ENCODE measurements at places on chromosomes 4 and X.

DNA sequence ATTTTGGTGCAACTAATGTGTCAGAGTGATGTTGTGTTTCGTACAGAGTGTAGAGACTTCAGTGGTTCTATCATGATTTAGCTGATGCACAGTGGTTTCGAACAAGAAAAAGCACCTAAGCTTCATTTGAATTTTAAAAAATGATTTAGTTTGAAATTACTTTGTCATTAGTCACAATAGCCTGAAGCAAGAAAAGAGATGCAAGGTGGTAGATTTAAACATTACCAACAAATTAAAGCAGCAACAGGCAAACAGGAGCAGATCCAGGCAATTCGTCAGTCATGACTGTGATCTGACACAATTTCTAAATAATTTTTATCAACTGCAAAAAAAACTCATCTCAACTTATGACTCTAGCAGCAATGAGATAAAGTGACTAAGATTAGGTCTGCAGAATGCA, 24.6 kb upstream of the COX7B2 start:
- DNase-seq = no peak

DNA sequence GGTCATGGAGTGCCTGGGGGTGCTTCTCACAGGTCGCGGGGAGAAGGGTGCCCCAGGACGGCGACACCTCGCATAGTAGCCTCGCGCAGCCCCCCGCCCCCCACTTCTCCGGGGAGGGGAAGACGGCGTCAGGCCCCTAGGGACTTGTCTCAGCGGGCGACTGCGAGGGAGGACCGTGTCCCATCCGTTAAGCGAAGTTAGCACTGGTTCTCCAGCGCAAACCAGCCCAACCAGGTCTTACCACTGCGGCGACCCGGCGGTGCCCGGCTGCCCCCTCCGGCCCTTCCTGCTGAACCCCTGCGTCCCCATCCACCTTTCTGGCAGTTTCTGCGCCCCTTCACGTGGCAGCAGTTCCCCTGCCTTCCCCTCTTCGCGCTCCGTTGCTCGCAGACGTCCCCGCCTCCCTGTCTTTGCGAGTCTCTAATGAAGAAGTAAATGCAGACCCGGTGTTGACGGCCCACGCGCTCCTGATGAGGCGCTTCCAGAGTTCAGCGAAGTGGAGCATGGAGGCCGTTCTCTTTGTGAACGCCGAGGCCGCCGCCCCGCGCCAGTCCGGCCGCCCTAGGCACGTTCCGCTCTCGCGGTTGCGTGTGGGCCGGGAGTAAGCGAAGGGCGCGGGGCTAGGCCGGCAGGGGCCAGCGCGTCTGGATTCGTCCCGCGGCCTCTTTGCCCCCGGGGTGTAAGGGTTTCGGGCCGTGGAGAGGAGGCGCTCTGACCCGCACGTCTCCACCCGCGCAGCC, 3.0 kb downstream of the SLIT2 start:
- DNase-seq = no peak

DNA sequence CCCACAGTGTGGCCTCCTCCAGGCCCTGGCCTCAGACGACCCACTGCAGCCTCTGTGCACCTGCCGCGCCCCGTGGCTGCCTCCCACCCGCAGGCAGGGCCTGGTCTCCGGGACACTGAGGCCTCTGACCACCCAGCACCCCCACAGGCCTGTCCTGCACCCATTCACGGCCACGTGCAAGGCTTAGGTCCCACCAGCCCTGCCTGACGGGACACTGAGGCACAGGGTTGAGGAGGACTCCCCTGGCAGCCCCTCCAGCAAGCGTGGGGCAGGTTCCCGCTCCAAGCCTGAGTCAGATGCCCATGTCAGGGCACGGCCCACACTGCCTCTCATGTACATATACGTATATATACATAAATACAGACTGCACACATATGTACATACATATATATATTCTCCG, 23.5 kb downstream of the NELFA start:
- no peak for DNase-seq

DNA sequence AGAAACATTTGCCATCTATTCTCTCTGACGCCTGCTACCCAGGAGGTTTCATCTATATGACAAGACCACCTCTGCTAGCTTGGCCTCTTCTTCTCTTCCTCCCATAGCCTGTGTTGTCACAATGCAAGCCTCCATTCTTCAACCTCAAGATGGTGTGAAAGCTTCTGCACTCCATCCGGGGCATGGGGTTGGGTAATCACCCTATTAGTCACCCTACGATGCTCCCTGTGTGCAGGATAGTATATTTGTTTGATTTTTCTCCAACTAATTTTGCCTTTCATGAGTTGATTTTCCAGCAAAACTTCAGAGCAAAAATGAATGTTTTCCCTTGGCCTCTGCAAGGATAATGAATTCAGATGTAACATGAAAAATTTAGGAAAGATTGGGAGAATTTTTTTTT, 128.0 kb upstream of the STS start:
- no peak for DNase-seq

GRCh38 chr4:135114079-135114478, 912.5 kb upstream of the PABPC4L start:
- no peak for DNase-seq

GRCh38 chrX:67779099-67779498, 235.3 kb downstream of the AR start:
- no peak for DNase-seq

DNA sequence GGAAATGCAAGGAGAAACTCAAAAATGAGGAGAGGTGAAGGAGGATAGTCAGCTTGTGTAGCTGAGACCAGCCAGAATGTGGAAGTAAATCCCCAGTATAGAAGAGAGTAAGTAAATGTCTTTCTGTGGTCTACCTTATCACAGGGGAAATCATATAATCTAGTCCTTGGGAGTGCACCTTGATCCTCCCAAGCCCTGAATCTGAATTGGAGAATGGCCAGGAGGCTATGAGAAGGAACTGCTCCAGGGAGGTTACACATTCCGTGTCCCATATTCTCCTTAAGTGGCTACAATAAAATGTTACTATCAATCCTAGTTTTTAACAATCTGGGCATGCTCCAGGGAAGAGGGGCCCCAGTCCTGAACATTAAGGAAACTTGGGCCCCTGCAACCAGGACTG, 10.8 kb downstream of the AGTR2 start:
- no peak for DNase-seq

DNA sequence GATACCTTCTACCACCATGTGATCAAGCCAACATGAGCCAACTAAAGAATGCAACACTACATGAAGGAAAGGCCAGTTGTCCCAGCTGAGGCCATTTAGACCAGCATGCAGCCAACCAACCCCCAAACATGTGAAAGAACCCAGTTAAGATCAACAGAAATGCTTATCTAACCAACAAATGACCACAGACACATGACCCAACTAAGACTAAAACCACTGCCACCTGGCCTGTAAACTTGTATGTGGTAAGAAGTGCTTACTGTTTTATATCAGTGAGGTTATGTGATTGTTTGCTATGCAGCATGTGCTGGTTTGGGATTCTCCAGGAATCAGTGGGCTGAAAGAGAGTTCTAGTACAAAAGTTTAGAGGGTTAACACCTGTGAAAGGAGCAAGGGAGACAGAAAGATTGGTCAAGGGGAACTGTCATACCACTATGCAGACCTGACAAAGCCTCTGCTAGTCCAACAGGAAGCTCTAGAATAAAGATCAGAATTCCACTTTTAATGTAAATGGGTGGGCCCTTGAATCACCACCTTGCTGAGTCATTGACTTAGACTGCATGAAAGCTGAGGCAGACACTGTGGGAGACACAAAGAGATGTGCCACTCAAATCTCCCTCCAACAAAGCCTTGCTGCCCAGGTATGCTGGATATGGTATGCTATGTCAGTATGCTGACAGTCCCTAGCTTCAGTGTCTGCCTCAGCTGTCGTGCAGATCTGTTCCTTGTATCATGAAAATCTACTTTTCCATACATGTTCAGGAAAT, 6.1 kb upstream of the SH3D19 start:
- DNase-seq = no peak

- no peak for DNase-seq
These were observed 241.3 kb downstream of the CFAP299 start for GRCh38 chr4:80576796-80577195.

DNA sequence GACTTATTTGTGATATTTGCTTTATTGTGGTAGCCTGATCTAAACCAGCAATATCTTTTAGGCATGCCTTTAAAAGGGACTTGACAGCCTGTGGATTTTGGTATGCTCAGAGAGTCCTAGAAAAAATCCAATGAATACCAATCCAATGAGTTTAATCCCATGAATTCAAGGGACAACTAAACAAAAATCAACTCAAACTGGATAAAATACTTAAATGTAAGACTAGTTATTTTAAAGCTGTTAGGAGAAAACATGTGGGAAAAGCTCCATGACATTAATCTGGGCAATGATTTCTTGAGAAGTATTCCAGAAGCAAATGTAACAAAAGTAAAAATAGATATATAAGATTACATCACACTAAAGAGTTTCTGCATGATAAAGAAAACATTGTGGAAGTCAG, 711.5 kb upstream of the PITX2 start:
- DNase-seq = no peak

DNA sequence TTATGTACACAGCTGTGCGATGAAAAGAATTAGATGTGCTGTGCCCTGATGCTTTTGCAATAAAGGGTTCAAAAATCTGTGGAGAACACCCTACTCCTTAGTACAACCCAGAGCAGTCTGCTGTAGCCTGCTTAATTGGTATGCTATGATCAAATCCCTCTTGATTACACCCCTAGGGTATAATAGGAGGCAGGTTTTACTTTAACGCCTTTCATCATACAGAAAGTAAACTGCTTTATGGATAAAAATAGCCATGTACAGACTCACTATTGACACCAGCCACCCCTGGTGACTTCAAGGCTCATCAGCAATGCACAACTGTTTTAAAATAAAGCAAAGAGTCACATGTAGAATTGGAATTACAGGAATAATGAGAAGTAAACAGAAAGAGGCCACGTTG, 315.3 kb downstream of the DMD start:
- no peak for DNase-seq

GRCh38 chrX:46582325-46582724, 8.8 kb downstream of the CHST7 start:
- no peak for DNase-seq

DNA sequence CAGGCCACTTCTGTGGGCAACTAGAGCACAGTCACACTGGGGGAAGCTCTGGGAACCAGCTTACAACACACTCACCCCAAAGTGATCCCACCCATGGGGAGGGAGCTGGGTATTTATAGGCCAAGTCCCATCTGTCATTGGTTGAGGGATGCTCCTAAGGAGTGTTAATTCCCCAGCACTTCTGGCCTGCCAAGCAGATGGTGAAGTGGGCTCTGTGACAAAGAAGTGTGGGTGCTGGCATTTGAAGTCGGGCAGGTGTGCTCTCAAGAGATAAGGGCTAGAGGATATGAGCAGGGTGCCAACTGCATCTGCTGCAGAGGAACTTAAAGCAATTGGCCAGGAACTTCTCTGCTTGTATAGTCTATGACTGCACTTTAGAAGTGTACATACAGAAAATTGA, 30.9 kb downstream of the PTCHD1 start:
- no peak for DNase-seq

- no peak for DNase-seq
These were observed 1973.0 kb upstream of the AGA start for GRCh38 chr4:179415037-179415846.

GRCh38 chr4:102449751-102450352, 51.3 kb upstream of the NFKB1 start:
- no peak for DNase-seq

DNA sequence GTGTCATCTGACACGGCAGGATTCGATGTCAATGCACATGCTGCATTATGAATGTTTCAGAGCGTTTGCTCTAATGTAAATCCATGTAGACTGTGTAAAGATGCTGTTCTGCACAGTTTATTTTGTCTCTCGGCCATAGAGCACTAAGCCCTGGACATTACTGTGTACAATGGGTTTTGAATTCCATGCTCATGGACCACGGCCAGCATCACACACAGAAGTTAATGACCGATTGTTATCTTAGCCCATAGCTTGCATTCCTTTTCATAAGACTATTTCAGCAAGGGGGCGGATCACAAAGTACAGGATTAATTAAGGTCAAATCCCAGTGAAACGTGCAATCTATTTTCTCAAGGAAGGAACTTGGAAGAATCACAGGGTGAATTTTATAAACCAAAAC, 286.1 kb upstream of the TENM3 start:
- no peak for DNase-seq

- no peak for DNase-seq
These were observed 6.3 kb upstream of the TBC1D25 start for GRCh38 chrX:48533165-48533564.

- DNase-seq = no peak
These were observed 120.4 kb downstream of the TMEM164 start for GRCh38 chrX:110123331-110123782.

DNA sequence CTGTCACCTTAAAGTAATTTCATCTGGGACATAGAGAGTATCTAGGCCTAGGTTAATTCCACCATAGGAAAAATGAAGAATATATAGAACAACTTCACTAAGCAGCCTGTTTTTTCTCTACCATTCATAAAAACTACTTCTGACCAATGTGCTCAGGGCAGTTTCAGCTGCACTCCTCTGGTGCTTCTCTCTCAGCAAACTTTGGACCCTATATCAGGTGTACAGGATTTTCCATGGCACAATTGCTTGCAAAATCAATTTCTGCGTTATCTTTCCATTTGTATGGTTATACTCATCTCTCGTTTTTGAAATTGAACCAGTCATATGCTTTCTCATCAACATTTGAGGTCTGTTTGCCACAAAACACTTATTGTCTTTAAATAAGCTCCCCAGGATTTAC, 52.1 kb upstream of the FMR1 start:
- no peak for DNase-seq

DNA sequence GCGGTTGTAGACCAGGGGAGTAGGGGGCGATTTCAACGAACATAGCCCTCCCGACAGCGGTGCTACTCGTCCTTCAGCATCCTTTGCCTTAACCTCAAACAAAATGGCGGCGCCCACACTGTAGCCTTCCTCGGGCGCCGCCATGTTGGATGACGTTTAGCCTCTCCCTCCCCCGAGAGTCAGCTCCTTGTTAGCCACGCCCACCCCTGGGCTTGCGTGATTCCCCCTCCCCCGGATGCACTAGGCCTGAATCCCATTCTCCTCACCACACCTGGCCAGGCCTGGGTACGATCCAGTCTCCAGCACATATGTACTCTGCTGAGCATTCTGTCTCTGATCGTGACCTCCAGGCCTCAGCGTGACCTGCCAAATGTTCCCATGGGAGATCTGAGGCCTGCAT, 49.0 kb upstream of the ZNF157 start:
- peak; percentile 3 for DNase-seq

DNA sequence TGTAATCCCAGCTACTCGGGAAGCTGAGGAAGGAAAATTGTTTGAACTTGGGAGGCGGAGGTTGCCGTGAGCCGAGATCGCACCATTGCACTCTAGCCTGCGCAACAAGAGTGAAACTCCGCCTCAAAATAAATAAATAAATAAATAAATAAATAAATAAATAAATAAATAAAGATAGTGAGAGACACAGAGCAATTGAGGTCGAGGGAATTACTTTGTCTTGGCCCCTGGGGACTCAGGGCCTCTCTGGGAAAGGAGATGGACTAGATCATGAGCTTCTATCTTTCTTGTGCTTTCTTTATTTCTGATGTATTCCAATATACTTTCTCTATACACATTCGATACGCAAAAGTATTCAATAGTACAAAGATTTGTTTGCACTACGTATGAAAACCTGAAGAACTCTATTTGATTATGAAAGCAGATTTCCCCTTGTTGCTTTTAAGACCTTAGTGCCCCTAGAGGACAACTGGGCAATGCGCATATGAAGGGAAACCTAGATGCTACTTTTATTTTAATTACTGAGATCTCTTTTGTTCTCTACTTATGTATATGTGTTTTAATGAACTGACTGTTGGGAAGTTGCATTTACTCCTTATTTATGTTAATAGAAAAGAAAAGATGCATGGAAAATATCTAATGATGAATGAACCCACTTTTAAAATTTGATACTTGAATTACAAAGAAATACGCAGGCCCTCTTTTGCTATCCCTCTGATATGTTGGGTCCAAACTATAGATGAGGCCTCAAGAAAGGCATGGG, 12.8 kb upstream of the ELOVL6 start:
- DNase-seq = no peak

Measured in brain pericyte (primary cell).